ENCODE measurements at places on chromosomes 3 and 15.

GRCh38 chr3:115638991-115639390 is 15.7 kb downstream of the GAP43 start:
- DNase-seq = no peak

DNA sequence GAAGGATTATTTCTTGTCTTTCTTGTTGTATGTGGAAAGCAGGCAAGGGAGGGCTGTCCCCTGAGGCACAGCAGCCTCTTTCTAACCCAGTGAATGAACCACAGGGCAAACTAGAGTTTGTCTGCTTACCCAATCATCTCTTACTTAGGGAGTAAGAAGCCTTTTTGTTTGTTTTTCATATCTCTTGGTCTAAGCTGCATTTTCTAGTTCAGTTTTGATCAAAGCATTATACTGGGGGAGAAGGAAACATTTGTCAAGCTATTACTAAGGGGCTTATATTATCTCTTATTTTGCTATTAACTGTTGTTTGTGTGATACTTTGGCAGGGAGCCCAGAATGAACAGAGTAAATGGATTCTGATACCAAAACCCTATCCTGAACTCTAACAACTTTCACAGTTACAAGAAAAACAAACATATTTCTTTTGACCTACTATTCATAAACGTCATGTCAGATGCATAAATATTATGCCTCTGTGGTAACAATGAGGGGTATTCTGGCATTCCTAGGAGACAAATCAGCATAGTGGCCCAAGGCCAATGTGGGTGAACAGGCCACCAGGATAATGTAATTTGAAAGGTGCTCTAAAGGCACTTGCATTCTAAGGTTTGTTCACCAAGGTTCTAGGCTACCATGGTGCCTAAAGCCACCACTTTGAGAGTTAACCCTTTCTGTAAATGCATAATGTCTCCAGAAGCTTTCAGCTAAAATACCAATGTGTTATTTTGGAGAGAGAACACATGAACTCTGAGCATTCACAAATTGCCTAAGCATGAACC is 271.6 kb upstream of the ZPLD1 start:
- no peak for DNase-seq

DNA sequence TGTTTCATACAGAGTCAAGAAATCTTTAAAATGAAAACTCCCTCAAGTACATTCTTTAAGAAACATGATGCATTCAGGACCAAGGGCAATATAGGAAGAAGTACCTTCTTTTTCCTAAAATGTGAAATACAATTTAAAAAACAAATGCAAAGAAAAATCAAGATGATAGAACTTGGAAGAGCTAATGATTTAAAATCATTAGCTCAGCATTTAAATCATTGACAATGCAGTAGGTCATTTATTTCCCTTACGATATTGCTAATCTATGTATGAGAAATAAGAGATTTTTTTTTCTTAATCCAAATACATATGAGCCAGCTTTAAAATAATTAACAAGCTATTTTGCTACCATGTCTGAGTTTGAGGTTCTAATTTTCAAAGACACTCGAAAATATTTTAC is 105.5 kb downstream of the HHLA2 start:
- DNase-seq = no peak

DNA sequence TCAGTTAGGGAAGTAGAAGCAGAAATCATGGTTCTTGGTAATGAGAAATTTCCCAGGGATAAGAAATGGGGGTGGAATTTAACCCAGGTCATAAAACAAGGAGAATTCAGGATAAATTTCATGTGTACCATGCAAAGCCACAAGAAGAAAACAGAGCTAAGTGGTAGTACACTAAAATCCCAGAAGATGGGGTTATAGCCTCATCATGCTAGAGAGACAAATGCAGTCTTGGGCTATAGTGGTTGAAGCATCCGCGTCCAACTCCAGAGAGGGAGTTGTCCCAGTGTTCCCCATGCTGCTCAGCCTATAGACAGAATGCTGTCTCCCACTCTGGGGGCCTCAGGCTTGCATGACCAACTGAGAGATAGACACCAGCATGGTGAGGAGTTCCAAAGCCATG is 36.2 kb upstream of the CLRN1 start:
- DNase-seq = no peak

GRCh38 chr3:30643763-30644462 is 37.5 kb downstream of the TGFBR2 start:
- peak; percentile 39 for DNase-seq

GRCh38 chr15:33256874-33257273 is 53.9 kb upstream of the RYR3 start:
- no peak for DNase-seq

DNA sequence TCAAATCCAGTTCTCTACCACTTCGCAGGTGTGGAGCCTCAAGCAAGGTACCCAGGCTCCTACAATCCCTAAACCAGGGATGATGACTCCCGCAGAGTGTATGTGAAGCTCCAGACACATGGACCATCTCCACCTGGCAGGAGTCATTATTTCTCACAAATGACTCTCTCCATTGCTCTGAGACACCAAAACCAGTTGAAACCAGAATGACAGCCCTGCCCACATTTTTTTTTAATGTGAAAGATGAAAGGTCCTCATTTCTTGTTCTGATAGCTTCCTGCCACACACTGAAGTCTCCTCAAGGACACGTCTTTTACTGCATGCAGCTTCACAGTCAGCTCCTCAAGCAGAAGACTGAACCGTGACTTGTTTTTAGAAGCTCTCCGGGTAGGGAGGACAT is 61.4 kb upstream of the ZBTB38 start:
- no peak for DNase-seq

DNA sequence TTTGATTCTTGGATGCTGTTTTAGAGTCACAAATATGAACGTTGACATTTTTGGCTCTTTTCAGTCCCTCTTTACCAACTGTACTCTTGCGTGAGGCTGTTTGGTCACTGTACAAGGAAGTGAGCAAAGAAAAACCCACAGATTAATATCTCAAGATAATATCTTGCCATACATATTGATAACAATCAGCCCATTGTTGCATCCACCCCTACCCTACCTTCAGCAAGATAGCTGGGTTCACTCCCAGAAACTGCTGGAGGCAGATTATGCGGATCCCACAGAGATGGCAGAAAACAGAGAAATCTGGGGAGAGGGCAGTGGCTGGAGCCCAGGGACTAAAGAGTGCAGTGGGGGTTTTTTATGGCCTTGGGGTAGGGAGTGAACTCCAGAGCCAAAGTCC is 29.9 kb upstream of the MFSD1 start:
- DNase-seq = no peak

DNA sequence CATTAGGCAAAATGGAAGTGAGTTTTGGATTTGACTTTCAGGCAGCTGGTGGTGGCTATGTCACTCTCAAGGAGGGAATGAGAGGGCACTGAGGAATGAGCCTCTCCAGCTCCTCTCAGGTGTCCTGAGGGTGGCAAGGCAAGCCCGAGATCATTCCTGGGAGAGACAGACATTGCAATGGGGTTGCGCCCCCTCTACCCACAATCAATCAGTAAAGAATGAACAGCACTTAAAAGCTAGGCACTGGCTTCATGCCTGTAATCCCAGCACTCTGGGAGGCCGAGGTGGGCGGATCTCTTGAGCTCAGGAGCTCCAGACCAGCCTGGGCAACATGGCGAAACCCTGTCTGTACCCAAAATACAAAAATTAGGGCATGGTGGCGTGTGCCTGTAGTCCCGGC is 14.1 kb upstream of the SHF start:
- no peak for DNase-seq

DNA sequence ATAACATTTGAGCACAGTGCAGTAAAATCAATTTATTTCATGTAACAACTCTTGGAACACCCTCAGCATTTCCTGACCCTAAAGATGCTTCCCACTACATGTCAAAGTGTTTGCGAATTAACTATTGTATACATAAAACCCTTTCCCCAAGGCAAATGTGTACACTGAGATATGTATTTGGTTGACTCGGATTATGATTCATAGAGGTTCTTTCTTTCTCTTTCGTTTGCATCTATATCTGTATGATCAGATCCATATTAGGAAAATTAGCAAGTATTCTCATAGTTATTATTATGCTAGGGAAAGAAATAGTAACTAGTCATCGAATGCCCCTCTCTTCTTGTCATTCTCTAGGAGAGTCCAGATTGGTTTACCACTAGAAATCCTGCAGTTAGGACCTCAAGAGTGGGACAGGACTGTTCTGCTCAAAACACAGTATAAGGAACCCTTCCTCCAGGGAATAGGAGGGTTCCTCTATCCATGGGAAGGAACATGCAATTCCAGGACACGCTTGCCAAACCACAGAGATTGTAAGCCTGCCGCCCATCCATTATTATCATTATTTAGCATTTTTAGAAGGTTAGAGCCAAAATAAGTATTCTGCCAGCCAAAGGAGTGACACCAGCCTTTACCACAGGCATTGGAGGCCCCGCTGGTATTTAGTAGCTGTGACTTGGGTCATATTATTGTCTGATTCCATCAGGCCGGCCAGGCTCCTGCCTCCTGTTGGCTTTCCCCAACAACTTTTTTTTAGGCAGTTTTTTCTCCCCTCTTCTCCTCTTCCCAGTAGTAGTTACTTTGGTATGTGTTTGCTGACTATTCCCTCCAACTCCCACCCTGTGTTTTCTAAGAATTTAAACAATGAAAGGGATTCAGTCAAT is 100.7 kb downstream of the GALK2 start:
- DNase-seq = no peak

- DNase-seq = no peak
Measured at GRCh38 chr3:142907996-142908395, 19.1 kb upstream of the PCOLCE2 start.

DNA sequence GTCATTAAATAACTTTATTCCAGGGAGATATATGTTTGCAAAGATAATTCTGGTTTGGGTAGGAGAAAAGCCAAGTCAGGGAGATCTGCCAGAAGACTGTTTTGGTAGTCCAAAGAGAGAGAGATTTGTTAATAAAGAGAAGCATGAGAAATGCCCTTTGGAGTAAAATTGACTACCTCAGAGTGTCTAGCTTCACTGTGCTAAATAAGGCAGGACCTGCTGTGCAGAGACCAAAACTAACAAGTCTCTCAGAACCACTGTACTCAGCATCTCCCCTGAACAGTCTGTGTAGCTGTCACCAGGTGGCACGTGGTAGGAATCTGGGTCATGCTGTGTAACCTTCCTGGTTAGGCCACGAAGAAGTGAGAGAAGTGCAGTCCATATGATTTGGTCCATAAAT is 31.6 kb upstream of the SLC35G2 start:
- DNase-seq = no peak

DNA sequence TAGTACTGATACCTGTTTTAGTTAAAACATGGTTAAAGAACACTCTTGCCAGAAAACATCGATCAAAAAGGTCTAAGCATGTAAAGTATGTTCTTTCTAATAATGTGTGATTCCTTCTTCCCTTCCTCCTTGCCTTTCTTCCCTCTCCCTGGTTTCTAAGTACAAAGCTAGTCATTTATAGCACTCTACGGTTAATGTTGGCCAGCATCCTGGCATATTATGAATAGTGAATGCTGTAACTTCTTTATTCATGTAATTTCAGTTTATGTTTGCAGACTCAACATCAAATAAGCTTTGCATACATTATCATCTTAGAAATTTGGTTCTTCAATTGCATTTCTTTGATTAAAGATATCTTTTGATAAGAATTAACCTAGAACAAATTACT is 27.1 kb downstream of the P2RY12 start:
- no peak for DNase-seq

GRCh38 chr3:182183716-182184430 is 472.1 kb downstream of the SOX2 start:
- no peak for DNase-seq

DNA sequence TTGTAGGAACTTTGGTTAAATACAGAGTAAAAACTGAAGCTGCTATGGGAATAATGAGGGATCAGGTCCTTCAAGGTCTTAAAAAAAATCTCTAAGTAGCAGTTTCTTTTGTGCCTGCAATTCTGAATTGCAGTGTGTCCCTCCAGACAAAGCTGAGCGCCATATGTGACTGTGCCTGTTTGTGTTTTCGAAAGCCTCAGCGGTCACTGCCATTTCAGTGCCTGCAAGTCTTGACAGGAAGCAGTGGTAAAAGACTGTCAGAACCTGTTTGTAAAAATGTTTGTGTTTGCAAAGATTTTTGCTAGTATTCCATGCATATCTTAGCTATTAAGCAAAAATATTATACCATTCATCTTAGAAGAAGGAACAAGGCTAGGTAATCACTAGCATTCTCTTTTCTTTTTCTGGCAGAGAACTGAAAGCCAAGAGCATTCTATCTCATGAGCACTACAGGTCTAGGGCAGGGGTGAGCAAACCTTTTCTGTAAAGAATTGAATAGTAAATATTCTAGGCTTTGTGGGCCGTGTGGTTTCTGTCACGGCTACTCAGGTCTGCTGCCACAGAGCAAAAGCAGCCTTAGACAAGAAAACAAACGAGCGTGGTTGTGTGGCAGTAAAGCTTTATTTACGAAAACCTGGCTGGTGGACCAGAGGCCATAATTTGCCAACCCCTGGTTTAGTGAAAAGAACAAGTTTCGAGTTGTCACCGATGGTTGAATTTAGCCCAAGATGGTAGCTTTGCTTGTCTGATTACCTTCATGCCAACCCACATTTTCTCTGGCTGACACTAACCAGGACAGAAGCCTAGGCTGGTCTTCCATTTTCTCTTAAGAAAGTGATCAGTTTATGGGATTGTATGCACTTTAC is 134.4 kb downstream of the CACNA1D start:
- DNase-seq = no peak

- no peak for DNase-seq
Measured at GRCh38 chr15:45604326-45604725, 17.1 kb downstream of the BLOC1S6 start.

- no peak for DNase-seq
Measured at GRCh38 chr3:169846458-169847193, 23.1 kb downstream of the LRRC31 start.

DNA sequence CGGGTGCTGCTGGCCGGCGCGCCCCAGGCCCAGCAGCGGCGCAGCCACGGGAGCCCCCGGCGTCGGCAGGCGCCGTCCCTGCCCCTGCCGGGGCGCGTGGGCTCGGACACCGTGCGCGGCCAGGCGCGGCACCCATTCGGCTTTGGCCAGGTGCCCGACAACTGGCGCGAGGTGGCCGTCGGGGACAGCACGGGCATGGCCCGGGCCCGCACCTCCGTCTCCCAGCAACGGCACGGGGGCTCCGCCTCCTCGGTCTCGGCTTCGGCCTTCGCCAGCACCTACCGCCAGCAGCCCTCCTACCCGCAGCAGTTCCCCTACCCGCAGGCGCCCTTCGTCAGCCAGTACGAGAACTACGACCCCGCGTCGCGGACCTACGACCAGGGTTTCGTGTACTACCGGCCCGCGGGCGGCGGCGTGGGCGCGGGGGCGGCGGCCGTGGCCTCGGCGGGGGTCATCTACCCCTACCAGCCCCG is 777 bp downstream of the LOXL1 start:
- DNase-seq = peak; percentile 29

GRCh38 chr3:88824666-88825564 is 282.5 kb upstream of the EPHA3 start:
- no peak for DNase-seq

DNA sequence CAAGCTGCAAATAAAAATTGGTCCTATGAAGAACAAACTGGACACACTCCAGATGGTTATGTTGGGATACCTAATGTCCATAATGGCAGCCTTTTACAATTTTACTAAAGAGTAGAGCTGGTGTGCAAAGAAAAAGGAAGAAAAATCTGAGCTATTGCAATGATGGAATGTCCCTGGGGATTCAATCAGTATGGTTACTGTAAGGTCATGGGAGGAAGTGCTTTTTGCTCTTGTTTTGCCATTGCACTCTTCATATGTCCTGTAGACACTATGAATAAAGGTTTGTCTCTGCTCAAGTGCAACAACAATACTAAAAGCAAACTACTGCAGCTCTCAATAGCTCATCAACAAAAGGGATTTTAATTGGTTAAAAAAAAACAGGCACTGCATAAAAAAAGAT is 5.4 kb downstream of the PFN2 start:
- no peak for DNase-seq

Data from activated CD4-positive, alpha-beta T cell treated with anti-CD3 and anti-CD28 coated beads, Interleukin-2, amount 50 U/mL, for 4 hours (primary cell).